ENCODE measurements at places on chromosomes 5 and 9. TPM values are rescaled to one million over a fixed set of nuclear protein-coding genes. Genes with fewer than 3 reads are reported as not detected.
A peak's percentile ranks its signal among the peaks of the same experiment; 100 is the strongest.

IL13 gene
- total RNA-seq, result 4.8 TPM

PDE6A gene
- total RNA-seq, result not detected

TGFBI gene
- not detected for total RNA-seq

- DNase-seq, result no peak
Measured at GRCh38 chr5:90408571-90409317, 812 bp downstream of the CETN3 start.

GRCh38 chr5:16736158-16736995 lies 119.6 kb upstream of the RETREG1 start:
- no peak for DNase-seq

- DNase-seq, result peak; percentile 65
Measured at GRCh38 chr5:181164076-181164952, 16.9 kb downstream of the OR2V2 start.

GRCh38 chr5:78594021-78594420 lies 54.6 kb downstream of the LHFPL2 start:
- DNase-seq, result no peak

- peak; percentile 82 for DNase-seq
Measured at GRCh38 chr9:7570107-7570720, 229.4 kb downstream of the DMAC1 start.

DNA sequence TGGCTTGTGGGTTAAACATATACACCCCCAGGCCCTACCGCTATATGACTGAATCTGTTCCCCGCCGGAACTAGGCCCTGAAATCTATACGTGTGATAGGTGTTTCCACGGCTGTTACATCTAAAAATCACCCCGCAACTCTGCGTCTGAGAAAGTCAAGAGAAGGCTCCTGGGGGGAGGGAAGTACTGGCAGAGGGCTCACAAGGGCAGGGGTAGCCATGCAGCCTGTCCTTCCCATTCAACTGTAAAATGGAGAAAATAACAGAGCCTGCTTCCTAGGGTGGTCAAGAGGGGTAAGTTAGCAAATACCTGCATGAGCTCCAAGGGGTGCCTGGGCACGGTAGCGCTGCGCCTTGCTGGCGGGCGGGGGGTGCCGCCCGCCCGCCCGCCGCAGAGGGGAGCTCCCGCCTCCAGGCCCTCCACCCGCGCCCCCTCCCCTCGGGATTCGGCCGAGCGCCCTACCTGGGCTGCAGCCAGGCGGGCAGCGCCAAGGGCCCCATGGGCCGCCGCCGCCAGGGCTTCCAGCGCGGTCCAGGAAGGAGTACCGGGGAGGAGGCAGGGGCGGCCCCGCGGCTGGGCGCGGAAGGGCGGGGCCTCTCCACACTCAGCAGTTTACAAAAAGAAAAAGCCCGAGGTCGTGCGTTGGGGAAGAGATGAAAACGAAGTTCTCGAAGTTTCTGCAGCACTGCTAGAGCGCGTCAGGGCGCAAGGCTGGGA lies at the start of gene HACD4:
HACD4 (minus strand) TSS at position 550 of the 717 bp plus-strand sequence; CDS start at position 500, 50 bp downstream.
- DNase-seq, result peak; percentile 74

DNA sequence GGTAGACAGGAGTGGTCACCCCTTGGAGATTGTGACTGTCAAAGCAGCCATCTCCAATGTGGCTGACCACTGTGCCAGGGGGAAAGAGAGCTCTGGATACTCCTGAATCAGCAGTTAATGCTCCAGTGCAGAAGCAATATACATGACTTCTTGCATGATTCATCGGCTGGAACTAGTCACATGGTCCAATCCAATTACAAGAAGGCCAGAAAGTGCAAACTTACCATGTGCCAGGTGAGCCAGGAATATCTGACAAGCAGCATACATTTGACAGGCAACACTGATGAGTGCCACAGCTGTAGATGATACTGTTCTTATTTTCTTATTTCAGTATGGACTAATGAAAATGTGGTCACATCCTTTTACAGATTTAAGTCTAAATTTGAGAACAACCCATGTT lies 440.0 kb upstream of the MPDZ start:
- no peak for DNase-seq

DNA sequence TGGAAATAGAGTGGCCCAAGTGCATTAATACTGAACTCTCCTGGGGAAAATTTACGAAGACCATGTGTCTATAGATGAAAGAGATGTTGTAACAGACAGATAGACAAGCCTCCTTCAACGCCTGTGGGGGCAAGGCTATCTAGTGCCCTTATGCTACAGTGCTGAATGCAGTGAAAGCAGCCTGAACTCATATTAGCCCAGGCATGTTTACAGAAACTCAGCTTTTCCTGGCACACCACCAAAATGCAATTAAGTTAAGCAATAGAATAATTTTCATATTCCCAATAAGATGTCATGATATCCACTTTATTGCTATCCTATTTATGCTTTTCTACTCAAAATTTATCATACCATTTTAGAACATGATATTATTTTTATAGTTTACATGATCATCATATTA lies 277.0 kb downstream of the DIRAS2 start:
- DNase-seq, result no peak

GRCh38 chr5:173680660-173681242 lies 64.3 kb upstream of the BOD1 start:
- DNase-seq, result no peak

DNA sequence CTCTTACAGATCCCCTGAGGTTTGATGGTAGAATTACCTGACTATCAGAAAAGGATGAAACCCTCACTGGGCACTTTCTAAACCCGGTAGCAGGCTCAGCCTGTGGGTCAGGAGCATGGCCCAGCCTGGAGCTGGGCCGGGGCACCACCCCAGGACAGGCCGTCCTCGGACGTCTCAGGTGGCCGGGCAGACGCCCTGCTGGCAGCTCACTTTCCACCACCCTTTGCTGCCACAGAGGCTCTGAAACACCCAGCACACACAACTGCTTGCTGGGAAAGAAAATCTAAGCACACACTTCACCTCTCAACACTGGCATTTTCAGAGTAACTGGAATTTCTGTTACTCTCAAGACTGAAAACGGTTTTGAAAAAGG lies 4.4 kb downstream of the UBAC1 start:
- DNase-seq, result no peak

- DNase-seq, result no peak
Measured at GRCh38 chr9:38047301-38048251, 21.5 kb downstream of the SHB start.

DNA sequence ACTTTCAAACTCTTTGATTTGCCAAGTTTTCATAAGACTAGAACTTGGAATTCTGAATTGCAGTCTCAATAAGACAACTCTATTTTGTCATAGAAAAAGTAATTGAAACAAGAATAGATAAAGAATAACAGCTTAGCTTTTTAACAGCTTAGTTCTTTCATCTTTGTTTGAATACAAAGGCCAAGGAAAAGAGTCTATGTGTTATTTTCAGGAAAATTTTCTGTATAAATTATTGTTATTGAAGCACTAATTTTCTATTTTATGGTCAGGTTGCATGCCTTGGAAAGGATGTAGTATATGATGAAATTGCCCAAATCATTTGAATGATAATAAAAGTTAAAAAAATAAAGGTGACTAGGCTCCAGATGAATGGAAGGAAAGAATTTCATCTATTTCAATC lies 25.2 kb upstream of the SPRY4 start:
- DNase-seq, result no peak

Measured in activated CD8-positive, alpha-beta T cell treated with anti-CD3 and anti-CD28 coated beads for 36 hours (primary cell).